ENCODE measurements at places on chromosomes 6 and 20.

GRCh38 chr20:6212903-6213302 is 90.1 kb upstream of the FERMT1 start:
- DNase-seq: no peak

- no peak for DNase-seq
Measured at GRCh38 chr6:99353126-99353525, 3.7 kb upstream of the FAXC start.

DNA sequence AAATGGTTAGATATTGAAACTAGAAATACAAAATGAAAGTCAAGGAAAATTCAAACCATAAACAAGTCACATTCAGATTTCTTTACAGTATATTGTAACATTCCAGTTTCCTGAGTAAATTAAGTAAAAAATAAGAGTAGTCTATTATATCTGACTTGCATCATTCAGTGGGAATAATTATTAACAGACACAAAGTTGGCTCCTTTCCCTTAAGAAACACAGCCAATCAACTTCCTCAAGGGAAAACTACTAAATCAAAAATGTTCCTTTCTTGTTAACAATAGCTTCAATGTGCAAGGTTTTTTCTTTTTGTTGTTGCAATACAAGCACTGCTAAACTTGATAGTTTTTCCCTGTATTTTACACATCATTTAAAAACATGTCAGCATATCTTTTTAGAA is 33.2 kb downstream of the DNAAF9 start:
- DNase-seq: no peak

- DNase-seq: no peak
Measured at GRCh38 chr6:81978230-81978629, 225.7 kb upstream of the TENT5A start.

DNA sequence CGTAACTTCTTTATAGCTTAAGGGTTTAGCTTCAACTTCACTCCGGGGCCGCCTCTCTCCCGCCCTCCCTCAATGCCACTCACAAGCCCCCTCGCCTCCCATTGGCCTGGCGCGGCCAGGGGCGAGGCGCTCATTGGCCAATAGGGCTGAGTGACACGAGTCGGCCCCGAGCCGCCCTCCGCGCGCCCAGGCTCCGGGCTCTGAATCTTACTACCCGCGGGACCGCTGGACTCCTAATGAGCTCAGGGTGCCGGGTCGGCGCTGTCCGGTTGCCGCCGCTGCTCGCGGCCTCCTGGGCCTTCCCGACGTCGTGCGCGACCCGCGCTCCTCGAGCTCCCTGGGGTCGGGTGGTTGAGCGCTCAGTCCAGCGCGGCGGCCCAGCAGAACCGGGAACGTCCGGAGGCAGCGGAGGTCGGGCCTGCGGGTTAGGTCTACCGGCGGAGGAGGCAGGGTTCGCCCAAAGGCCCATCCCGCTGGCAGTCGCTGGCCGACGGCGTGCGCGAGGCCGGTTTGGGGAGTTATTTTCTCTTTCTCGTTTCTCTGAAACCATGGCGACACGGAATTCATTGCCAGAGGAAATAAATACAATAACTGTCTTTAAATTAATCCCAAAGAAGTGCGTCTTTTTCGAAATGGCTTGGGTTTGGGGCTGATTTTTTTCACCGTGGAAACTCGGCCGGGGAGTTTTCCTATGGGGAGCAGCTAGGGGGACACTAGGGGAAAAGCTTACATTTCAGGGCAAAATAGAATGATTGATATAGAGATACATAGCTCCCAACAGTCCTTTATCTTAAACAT is at the start of gene SIM1:
Gene SIM1 (minus strand): TSS at position 19 of the 798 bp plus-strand sequence. CDS start 1,453 bp downstream, outside the sequence.
- no peak for DNase-seq

- DNase-seq: no peak
Measured at GRCh38 chr6:84346372-84346771, 118.9 kb upstream of the CEP162 start.

- no peak for DNase-seq
Measured at GRCh38 chr6:157390273-157391060, 9.5 kb downstream of the ZDHHC14 start.

DNA sequence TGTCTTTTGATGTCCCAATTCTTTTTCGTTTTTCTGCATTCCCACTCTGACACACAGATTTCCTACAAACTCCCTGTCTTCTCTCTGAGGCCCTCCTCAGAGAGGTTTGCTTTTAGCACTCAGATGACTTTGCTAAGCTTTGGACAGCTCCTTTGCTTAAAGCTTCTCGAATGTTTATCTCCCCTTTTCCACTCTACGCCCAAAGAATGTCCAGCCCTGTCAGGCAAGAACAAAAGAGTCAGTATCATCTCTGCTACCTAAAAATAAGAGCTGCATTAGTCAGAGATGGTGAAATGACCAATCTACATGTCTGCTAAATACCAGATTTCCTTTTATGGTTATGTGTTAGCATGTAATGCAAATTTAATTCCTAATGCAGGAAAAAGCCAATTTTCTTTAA is 56.8 kb downstream of the PREP start:
- DNase-seq: no peak

Measured in stimulated activated CD4-positive, alpha-beta T cell treated with anti-CD3 and anti-CD28 coated beads, TNF-alpha, amount 100 ng/mL, for 48 hours (primary cell).